AG04449 (cell line): ENCODE measurements at places on chromosomes 1 and 21.

DNA sequence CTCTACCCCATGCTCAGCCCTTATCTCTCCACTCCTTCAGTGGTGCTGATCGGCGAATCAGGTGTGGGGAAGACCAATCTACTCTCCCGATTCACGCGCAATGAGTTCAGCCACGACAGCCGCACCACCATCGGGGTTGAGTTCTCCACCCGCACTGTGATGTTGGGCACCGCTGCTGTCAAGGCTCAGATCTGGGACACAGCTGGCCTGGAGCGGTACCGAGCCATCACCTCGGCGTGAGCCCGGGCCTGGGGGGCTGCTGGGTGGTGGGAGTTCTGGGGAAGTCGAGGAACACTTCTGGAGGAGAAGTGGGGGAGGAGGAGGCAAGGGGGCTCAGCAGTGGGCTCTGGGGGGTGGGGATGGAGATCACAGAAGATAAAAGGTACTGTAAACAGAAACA lies 4.9 kb downstream of the RAB25 start:
- DNase-seq: no peak

DNA sequence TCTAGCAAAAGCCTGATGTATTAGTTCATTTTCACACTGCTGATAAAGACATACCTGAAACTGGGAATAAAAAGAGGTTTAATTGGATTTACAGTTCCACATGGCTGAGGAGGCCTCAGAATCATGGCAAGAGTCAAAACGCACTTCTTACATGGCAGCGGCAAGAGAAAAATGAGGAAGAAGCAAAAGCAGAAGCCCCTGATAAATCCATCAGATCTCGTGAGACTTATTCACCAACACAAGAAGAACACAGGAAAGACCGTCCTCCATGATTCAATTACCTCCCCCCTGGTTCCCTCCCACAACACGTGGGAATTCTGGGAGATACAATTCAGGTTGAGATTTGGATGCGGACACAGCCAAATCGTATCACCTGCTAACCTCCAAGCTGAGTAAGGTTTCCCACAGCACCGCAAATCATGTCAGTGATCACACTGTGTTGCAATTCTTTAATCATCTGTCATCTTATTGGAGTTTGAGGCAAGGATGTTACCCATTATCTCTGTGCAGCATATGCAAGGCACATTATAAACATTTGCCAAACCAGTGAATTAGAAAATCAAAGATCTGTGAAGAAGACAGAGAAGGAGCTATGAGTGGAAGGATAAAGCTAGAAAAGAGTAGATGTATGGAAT lies 128.5 kb downstream of the ZNF281 start:
- no peak for DNase-seq

- no peak for DNase-seq
These were observed 6.8 kb downstream of the STPG1 start for GRCh38 chr1:24406788-24407187.

GRCh38 chr1:202592146-202592545 lies 118.1 kb downstream of the SYT2 start:
- no peak for DNase-seq

DNA sequence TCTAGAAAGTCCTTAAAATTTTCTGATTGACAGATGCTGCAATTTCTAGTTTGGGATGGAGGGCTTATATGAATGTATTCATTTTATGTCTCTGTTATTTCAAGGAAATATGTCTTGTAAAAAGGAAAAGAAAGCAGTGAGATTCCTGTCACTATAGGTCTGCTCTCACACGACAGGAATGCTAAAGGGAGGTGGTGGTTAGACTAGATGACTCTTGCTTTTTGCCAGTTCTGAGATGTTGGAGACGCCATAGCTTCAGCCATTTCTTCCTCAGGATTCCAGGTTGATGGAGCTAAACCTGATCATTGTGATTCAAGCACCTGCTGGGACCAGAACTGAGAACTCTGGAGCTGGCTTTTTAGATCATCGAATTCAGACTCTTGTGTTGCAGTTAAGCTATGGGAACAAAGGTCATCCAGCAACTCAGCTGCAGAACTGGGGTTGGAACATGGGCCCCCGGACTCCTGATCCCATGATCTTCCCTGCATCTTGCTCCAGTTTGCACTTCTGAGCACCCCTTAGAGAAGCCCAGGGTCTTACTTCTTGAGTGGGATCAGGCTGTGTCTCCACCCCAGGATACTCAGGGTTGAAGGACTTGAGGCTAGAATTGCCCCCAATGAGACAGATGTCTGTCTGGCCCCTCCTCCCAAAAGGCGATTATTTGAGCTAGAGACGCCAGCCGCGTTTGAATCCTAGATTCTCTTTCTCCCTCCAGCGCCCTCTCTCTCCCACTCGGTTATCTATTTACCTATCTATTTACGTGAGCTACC lies 46.7 kb upstream of the FOXO6 start:
- no peak for DNase-seq

- DNase-seq: no peak
These were observed 65.7 kb upstream of the IL12RB2 start for GRCh38 chr1:67242016-67242415.

- DNase-seq: no peak
These were observed 4.0 kb downstream of the ACTL8 start for GRCh38 chr1:17759114-17759513.

DNA sequence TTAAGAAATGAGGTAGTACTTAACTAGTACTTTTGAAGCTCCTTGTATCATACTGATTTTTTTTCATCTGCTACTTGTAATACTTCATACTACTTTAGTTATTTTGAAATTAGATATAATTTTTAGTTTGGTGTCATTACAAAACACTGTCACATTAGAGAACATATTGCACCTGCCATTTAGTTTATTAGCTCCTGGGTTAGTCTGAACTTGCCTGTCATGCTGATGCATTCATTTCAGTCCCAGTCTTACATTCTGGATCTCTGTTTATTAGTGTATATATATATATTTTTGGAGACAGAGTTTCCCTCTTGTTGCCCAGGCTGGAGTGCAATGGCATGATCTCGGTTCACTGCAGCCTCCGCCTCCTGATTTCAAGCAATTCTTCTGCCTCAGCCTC lies 50.3 kb downstream of the DYRK1A start:
- no peak for DNase-seq

DNA sequence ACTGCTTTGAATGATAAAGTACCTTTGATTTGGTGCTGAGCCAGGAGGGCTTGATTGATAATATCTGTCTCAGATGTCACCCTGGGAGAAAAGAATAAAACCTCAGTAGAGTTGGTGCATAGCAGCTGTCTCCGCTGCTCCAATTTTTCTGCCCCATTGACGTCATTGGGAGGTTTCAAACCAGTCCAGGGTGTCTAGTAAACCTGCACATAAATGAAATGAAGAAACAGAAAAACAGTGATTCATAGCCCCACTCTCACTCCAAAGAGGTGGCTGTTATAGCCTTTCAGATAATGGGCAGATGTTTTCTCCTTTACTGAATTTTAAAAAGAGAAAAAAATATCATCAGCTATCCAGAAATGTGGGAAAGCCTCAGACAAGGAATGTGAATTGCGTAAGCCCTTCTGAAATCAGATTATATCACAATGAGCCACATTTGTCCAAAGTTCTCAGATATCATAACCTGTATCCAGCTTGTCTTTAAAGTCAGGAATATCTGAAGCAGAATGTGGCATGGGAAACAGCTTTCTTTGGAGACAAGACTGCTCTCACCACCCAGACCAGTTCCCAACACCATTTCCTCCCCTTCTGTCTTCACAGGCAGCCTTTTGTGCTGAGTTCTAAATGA lies 351.3 kb upstream of the SGIP1 start:
- DNase-seq: peak; percentile 61

GRCh38 chr21:36811762-36812161 lies 112.8 kb downstream of the SIM2 start:
- no peak for DNase-seq

DNA sequence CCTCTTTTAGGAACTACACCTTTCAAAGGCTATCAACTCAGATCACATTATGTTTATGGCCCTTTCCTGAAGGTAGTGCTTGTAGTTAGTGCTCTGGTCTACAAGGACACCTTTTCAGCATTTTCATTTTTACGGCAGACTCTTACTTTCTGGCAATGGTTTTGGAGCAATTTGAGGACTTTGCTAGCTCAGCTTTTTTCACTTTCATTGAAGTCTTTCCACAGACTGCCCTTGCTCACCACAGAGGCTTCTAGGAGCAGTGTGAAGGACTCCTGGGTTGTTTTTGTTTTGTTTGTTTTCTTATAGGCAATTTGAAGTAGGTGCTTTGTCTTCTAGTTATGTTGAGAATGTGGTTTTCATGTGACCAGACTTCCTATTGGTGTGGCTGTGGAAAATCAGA lies 43.1 kb downstream of the CD55 start:
- DNase-seq: no peak

DNA sequence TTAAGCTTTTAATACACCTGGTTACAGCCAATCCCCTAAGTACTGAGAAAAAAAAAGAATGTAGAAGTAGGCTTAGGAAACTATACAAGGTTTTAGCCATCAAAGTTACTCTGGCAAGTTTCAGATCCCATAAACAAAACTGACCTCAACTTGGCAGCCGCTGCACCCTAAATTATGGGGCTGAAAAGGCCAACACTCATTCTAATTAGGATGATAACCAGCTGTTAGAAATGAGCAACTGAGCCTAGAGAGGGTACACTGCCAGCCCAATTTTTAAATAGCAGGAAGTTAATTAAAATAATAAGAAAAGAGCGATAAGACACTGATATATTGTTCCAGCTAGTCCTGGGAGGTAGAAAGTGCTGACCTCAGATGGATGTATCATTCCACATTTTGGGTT lies 105.7 kb upstream of the VAV3 start:
- DNase-seq: no peak

DNA sequence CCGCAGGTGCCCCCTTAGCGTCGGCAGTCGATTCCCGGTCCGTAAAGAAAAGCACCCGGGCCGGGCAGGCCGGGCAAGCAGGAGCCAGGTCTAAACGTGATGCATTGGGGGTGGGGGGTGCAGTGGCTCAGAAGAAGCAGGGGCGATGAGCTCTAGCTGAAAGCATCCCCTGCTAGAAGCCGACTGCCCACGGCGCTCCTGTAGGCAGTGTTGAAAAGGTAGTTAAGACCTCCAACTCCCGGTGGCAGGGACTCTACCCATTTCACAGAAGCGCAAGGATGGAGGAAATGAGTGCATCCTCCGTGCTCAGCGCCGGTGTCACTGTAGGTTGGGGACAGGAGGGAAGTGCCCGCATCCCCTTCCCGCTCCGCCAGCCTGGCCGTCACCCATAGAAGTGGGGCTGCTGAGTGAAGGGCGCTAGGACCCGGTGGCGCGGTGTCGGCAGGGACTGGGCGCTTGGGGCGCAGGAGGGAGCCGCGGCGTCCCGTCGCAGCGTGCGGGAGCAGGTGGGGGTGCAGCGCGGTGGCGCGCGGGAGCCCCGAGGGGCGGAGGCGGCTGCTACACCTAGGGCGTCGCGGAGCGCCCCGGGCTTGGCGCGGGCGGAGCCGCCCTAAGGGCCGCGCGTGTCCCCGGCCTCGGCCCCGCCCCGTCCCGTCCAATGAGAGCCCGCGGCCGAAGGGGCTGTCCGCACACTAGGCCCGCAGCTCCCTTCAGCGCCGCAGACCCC lies at the start of gene WNT2B:
TSS of gene WNT2B (plus strand) at position 688 of the 727 bp plus-strand sequence. CDS start 298 bp downstream, outside the sequence.
- DNase-seq: no peak

- no peak for DNase-seq
These were observed 55.4 kb downstream of the HSF2BP start for GRCh38 chr21:43603641-43604504.

- peak; percentile 42 for DNase-seq
These were observed 70.3 kb upstream of the TINAGL1 start for GRCh38 chr1:31505911-31506497.

GRCh38 chr1:205216588-205216987 lies 5.1 kb upstream of the DSTYK start:
- DNase-seq: no peak

DNA sequence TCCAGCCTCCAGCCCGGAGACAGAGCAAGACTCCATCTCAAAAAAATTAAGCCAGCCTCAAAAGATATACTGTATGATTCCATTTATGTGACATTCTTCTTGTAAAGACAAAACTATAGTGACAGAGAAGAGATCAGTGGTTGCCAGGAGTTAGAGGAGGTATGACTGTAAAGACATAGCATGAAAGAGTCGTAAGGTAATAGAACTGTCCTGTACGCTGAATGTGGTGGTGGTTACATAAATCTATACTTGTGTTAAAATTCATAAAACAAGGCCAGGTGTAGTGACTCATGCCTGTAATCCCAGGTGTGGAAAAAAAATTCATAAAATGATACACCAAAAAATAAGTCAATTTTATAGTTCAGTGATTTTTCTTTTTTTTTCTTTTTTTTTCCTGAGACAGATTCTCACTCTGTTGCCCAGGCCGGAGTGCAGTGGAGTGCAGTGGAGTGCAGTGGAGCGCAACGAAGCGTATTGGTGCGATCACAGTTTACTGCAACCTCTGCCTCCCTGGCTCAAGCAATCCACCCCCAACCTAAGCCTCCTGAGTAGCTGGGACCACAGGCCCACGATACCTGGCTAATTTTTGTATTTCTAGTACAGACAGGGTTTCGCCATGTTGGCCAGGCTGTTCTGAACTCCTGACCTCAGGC lies 84.9 kb upstream of the CXADR start:
- DNase-seq: no peak

GRCh38 chr1:22739648-22740385 lies 29.2 kb downstream of the EPHB2 start:
- DNase-seq: peak; percentile 67

DNA sequence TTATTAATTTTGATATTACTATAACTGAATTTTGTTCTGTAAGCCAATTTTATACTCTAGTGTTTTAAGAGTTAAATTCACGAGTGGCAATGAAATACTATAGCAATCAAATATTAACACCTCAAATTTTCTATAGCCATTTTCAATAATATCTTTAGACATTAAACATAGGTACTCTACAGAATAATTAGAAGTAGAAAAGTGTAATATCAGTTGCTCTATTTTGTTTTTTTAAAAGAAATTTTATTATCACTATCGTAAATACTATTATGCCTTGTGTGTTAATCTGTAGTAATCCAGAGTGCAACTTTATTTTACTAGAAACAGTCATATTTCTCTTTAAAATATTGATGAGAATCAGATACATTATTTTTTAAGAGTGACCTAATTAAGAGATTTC lies 691.2 kb downstream of the USP25 start:
- no peak for DNase-seq

GRCh38 chr1:99650773-99651437 lies 5.0 kb downstream of the PALMD start:
- DNase-seq: no peak

DNA sequence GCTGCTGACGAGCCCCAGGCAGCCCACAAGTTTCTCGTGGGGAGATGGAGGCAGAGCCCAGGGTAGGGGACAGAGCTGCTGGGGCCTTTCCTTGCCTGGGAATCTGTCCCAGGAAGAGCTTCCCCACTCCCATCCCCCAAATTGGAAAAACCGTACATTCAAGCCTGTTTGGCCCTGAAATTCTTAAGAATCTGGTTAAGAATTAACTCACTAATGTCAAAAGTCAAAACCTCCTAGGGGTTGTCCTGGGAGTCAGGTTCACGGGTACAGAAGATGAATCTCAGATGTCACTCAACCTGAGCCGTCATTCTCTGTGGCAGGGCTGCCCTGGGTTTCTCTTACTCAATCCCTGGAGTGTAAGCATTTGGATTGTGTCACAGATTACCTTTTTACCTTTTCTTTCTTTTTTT lies 8.4 kb downstream of the C1orf115 start:
- DNase-seq: no peak

- no peak for DNase-seq
These were observed 135.0 kb downstream of the LHX4 start for GRCh38 chr1:180365039-180365438.
